ENCODE measurements at places on chromosomes 13 and 19.

GRCh38 chr13:21348488-21349120, 110.5 kb downstream of the ZDHHC20 start:
- DNase-seq = no peak

GRCh38 chr13:80367473-80367872, 26.5 kb upstream of the SPRY2 start:
- no peak for DNase-seq

DNA sequence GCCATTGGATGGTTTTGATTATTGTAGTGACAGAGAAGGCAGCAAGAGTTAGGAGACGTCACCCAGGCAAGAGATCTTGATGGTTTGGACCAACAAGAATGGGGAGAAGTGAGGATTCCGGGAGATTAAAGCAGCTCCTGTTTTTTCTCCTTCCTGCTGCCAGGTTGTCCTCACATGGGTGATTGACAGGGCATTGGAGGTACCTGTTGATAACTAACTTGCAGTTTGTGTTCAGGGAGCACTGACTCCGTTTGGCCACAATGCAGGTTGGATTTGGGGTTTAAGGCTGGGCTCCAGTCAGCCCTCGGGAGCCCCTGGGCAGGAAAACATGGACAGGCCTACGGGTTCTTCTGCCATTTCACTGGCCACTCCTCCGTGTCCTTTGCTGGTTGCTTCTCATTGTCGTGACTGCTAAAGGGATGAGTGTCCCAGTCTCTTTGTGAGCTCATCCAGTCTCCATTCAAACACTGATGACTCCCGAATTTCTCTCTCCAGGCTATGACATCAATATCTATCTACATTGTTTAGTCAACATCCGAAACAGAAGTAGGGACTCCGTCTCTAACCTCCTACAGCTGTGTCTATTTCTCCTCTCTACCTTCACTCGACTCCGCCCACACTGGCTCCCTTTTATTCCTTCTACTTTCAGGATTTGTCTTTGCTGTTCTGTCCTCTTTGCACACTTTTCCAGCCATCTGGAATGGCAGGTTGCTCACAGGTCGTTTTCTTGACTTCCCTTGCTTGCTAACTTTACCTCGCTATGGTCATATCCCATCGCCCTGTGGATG, 1.3 kb upstream of the PTOV1 start:
- no peak for DNase-seq

GRCh38 chr13:77919921-77920294, 1.3 kb upstream of the EDNRB start:
- no peak for DNase-seq

- no peak for DNase-seq
Observed at GRCh38 chr13:82458169-82458568, 1424.1 kb downstream of the SLITRK1 start.

- DNase-seq = no peak
Observed at GRCh38 chr13:39051157-39051556, 12.9 kb downstream of the NHLRC3 start.

DNA sequence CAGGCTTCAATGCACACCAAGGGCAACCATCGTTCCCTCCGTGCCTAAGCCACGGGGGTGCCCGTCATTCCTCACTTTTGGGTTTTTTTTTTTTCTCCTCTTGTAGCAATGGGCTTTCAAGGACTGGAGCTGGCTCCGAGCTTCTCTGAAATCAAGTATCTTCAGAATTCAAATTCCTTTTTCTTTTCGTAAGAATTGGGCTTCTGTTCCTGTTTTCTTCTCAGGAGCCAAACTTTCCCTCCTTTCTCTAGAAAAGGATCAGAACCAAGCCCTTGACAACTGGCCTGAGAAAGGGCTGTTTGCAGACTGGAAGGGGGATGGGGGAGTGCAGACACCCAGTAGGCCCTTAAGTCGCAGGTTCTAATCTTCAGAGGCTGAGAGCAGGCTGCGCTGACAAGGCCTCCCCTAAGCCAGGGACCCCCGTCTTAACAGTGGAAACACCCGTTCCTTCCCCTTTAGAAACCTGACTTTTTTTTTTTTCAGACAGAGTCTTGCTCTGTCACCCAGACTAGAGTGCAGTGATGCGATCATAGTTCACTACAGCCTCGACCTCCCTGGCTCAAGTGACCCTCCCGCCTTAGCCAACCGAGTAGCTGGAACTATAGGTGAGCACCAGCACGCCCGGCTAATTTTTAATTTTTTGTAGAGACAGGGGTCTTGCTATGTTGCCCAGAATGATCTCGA, 51.6 kb downstream of the RFX2 start:
- DNase-seq = peak; percentile 69

GRCh38 chr19:58319241-58319640, 7.6 kb upstream of the ZSCAN22 start:
- no peak for DNase-seq

GRCh38 chr13:99133848-99134247, 66.8 kb upstream of the UBAC2 start:
- DNase-seq = peak; percentile 9

DNA sequence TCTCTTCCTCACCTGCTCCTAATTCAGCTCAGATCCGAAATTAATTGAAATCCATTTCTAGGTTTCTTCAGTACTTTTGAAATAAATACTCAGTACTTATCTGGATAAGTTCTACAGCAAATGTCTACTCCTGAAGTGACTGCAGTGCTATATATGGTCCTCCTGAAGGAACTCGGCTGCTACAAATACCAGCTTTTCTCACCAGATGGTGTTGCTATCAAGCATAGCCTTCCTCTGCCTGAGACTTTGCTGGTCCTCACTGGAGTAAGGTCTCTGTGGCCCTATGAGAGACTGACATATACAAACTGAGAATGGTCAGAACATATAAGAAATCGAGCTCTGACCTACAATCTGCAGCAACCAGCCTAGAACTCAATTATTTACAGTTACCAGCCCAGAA, 161.6 kb downstream of the NDFIP2 start:
- no peak for DNase-seq

- peak; percentile 90 for DNase-seq
Observed at GRCh38 chr19:15449620-15450527, at the start of gene WIZ. WIZ (minus strand) TSS chr19:15449956; CDS start chr19:15448307, 1,649 bp downstream.

DNA sequence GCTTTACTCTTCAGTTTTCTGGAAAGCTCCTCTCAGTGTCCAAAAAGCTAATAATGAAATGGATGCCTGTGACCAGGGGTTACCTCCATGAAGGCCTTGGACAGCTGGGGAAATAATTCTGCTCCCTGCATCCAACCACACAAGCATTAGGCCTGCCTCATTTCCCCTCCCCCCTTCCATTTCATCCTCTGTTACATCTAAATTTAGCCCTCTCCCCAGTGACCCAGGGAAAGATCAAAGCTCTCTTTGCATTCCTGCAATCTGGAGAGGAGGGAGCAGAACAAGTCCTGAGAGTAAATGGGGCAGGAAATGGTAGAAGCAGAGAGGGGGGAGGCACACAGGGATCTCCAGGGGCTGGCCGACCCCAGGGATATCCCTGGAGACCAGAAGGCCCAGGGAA, 452.7 kb downstream of the TSHZ3 start:
- peak; percentile 36 for DNase-seq

GRCh38 chr13:24165746-24166145, 5.2 kb downstream of the SPATA13 start:
- no peak for DNase-seq

GRCh38 chr19:29896802-29897201, 45.2 kb upstream of the URI1 start:
- no peak for DNase-seq

DNA sequence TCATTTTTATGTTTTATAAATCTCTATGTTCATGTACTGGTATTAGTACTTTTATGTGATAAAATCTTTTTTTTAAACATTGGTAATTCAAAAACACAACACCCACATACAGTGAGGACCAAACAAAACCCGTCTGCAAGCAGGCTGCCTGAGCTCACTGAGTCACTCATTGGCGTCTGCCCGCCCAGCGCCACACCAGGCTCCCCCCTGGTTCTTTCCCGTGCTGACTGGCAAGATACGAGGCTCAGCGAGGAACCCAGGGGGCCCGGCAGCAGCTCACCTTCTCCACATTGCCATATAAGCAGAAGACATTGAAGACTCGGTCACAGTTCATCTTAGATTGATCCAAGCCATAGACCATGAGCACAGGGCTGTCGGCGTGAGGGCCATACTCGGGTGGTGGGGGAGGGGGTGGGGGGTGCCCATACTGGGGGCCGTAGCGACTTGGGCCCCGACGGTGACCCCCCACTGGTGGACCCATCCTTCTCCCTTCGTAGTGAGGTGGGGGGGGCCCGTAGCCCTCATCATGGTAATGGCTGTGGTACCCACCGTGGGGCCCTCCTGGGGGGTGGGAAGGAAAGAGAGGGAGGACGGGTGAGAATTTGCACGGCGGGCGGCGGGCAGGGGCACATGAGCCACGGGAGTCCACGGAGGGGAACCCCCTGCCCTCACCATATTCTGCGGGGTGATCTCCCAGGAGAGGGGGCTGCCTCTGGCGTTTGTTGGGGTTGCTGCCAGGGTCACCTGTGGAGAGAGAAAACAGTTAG, 8.4 kb upstream of the ECH1 start:
- no peak for DNase-seq

GRCh38 chr13:56317841-56318240, 822.9 kb upstream of the PRR20A start:
- no peak for DNase-seq

DNA sequence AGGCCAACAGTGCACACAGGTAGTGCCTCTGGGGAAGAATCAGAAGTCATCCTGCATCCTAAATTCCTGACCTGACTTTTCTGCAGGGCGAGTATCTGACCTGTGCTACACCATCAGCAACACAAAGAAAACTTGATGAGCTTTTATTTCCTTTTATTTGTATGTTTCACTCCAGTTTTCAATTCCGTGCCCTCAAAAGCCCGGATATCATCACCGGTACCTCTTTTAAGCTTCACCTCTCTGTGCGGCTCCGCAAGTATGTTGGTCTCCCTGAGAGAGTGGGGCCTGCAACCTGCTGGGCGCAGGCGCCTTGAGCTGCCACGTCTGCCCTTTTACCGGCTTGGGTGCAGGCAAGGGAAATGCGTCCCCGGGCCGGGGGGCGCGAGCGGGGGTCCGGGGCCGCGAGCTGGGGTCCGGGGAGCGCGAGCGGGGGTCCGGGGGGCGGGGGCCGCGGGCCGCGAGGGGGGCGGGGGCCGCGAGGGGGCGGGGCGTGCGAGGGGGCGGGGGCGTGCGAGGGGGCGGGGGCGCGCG, 4.3 kb upstream of the DUXA start:
- DNase-seq = peak; percentile 78
